ENCODE measurements at places on chromosomes 6 and 20. TPM values are rescaled to one million over a fixed set of nuclear protein-coding genes. Genes with fewer than 3 reads are reported as not detected.

Gene KIF13A
- polyA plus RNA-seq, result 0.50 TPM

Gene MYB
- polyA plus RNA-seq, result not detected

Gene IP6K3
- not detected for polyA plus RNA-seq

Gene SYNDIG1
- not detected for polyA plus RNA-seq

- DNase-seq, result no peak
Observed at GRCh38 chr20:50817776-50818172, 22.9 kb downstream of the BCAS4 start.

GRCh38 chr20:63767456-63767855, 27.9 kb downstream of the SLC2A4RG start:
- DNase-seq, result no peak

GRCh38 chr6:158744986-158745430, 74.2 kb downstream of the EZR start:
- DNase-seq, result no peak
